Left colon (tissue), 2 donors: ENCODE measurements at places on chromosomes 11 and 22.
A peak's percentile ranks its signal among the peaks of the same experiment; 100 is the strongest.

GRCh38 chr11:105371311-105371710 lies 231.7 kb upstream of the CARD18 start:
- no peak for DNase-seq

DNA sequence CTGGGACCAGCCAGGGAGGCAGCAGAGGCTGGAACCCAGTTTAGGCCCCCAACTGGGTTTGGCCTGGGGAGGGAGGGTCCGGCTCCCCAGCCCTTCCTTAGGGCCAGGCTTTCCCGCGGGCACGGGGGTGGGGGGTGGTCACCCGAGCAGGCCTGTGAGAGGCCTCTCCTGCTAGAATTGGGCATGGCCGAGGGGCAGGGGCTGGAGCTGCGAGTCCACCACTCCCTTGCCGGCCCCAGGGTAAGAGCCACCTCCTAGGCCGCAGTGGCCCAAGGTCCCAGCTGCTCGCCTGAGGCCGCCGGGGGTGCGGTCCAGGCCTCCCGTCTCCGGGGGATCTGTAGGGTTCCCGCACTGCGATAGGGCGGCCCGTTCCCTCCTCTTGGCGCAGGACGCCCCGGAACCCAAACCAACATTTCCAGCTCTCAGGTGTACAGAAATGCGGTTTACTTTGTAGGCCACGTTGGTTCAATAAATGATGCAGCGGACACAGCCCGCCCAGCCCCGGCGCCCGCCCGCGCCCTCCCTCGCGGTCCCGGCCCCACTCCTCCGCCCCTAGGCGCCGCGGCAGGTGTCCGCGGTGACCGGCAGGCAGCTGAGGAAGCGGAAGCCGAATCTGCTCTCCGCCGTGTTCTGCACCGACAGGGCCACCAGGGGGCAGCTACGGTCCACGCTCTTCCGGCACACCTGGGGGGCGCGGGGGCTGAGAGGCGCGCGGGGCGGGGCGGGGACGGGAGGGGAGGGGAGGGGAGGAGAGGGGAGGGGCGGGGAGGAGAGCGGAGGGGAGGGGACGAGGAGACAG lies 5.9 kb downstream of the LMNTD2 start:
- peak; percentile 85 for DNase-seq

GRCh38 chr11:121372028-121372427 lies 79.5 kb downstream of the SC5D start:
- DNase-seq: no peak

GRCh38 chr22:46376908-46377524 lies 41.5 kb downstream of the TRMU start:
- DNase-seq: no peak

DNA sequence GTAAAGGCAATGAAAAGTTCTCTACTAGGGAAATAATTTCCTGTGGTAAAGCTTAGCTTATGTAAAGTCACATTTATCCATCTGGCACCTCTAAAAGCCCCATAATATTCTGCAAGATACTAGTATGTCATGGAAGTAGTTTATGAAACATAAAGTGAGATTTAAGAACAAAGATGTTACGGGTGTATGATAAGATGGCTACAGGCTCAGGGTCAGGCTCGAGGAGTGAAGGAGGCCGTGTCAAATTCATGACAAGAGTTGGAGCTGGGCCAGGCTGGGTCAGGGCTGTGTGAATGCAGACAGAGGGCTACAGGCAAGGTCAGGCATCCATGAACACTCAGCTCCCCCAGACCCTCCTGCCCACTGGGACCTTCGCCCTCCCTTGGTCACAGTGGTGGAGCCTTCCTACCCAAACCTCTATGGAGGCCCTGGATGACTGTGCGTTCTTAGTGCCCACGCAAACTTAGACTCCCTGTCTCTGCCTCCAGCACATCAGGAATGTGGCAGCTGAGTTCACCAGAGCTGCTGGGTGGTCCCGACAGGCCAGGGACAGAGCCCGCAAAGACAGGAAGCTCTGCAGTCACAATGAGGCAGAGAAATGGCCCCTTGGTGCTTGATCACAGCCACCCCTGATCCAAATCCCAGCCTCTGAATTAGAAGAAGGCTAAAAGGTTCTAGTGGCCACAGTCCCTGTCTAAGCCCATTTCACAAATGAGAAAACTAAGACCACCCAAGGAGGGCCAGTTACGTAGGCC lies 14.8 kb downstream of the IGLL5 start:
- DNase-seq: no peak

GRCh38 chr22:21028277-21029251 lies 3.8 kb downstream of the SLC7A4 start:
- no peak for DNase-seq

GRCh38 chr22:42022162-42022847 lies 23.7 kb downstream of the WBP2NL start:
- no peak for DNase-seq

DNA sequence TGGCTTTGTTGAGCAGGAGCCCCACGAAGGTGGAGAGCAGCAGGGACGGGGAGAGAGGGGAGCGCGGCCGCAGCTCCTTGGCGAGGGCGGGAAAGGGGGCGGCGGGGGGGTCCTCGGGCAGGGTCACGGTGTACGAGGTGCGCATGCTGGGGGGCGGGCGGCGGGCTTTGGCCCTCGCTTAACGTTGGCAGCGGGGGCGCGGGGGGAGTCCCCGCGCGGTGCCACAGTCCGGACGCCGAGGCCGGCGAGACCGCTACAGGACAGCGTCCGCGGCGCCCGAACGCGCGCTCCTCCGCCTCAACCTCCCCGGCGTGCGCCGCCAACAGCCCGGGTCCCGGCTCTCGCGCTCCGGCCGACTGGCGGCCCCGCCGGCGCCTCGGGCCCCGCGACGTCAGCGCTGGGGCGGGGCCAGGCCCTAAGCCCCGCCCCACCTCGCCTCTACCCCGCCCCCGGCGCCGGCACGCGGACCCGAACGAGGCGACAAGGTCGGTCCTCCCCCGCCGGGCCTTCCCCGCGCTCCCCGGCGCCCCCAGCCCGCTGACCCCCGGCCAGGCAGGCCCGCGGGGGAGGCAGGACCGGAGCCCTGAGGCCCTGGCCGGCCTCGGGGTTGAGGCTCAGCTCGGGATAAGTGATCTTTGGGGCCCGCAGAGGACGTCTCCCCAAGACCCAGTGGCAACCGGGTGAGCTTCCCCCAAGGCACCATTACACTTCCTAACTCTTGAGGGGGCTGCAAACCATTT lies 17.5 kb downstream of the USP2 start:
- no peak for DNase-seq

- no peak for DNase-seq
Observed at GRCh38 chr22:20028855-20029549, 8.1 kb downstream of the TANGO2 start.

GRCh38 chr11:111324277-111324720 lies 26.0 kb downstream of the POU2AF3 start:
- no peak for DNase-seq

DNA sequence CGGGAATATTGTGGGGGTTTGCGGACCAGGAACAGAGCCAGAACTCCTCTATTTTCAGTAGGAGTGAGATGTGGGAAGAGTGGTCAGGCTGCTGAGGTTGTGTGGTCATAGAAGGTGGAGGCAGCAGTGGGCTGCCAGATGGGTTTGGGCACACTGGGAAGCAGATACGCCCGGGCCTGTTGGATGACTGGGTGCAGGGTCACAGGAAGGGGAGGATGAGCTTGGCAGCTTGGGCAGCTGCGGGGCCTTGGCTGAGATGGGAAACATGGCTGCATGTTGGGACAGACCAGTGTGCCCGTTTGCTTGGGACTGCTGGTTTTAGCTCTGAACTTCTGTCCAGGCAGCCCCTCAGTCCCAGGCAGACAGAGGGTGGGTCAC lies 11.4 kb downstream of the SHANK3 start:
- DNase-seq: no peak

- DNase-seq: no peak
Observed at GRCh38 chr11:76329983-76330382, 50.9 kb downstream of the THAP12 start.

DNA sequence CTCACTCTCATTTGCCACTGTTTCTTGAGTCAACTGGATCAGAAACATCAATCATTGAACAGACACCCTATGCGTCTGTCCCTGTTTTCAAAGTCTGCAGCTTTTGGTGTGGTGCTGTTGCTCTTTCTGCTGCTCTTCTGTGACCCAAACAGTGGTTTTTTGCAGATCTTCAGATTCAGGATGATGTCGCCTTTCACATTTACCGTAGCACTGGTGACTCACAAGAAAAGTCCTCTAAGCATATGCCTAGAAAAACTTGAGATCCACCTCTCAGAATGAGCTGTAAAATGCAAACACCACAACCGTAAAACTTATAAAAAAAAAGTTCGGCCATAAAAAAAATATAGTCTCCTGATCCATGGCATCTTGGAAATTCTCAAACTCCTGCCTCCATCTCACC lies 400.4 kb downstream of the NTM start:
- DNase-seq: no peak

- DNase-seq: peak; percentile 35
Observed at GRCh38 chr22:41576877-41577276, 12.8 kb downstream of the PMM1 start.

GRCh38 chr11:116703421-116703820 lies 69.4 kb downstream of the BUD13 start:
- DNase-seq: peak; percentile 22

DNA sequence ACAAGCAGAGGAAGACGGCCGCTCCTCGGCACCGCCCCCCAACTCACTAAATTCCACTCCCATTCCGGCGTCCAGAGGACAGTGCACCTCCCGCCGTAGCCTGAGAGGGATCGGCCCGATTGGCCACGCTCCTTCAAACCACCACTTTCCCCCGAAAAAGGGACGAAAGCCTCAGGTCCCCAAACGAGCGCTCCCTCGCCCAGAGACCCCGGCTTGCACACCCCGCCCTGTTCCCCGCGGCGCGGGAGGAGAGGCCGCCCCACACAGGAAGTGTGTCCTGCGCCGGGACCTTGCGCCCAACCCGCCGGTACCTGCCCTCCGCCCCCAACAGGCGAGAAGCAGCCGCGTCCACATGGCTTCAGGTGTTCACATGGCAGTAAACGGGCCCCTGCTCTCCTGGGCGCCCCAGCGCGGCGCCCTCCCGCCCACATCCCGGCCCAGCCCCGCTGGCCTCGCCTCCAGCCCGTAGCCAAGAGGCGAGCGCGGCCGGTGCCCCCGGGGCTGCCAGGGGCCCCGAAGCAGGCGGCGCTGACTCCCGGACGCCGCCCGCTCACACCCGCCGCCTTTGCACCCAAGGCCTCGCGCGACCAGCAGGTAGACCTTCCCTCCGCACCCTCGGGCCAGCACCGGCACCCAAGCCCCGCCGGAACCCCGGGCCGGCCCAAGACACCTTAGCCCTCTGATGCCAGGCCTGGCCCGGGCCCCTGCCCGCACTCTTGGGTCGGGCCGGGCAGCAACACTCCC lies 849 bp downstream of the TCF20 start:
- DNase-seq: peak; percentile 84

- DNase-seq: peak; percentile 38
Observed at GRCh38 chr11:13010749-13011465, 1.8 kb downstream of the RASSF10 start.

DNA sequence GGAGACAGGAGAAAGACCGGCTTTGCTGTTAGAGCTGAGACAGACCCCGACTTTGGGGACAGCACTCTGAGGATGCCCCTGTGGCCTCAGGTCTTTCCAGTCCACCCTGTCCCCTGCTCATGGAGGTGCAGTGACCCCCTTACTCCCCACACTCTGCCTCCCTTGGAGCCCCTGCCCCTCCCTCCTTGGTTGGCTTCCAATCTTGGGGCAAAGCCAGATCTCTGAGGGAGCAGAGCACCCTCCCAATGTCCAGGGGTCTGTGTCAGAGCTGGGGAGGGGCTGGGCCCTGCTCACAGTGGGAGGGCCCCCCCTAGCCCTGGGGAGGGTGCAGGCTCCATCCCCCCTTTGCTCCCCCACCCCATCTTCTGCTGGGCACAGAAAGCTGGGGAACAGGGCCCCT lies 50.0 kb downstream of the IGLL1 start:
- DNase-seq: no peak

- no peak for DNase-seq
Observed at GRCh38 chr11:8792710-8793109, 110.1 kb downstream of the RPL27A start.

DNA sequence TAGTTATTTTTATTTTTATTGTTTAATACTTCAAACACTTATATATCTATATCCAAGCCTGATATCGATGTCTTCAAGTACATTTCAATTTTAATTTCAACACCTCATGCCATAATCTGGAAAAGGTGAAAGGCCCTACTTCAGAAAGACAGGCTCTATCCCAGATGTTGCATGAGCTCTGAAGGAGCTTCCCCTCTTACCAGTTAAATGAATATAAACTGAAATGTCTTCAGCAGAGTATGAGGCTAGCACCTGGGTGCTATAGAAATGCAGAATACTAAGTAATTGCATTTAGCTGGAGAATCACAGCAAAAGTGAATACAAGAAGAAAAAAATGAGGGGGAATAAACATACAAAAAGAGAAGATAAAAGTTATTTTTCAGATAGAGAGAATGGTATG lies 11.5 kb upstream of the GRIA4 start:
- DNase-seq: no peak

DNA sequence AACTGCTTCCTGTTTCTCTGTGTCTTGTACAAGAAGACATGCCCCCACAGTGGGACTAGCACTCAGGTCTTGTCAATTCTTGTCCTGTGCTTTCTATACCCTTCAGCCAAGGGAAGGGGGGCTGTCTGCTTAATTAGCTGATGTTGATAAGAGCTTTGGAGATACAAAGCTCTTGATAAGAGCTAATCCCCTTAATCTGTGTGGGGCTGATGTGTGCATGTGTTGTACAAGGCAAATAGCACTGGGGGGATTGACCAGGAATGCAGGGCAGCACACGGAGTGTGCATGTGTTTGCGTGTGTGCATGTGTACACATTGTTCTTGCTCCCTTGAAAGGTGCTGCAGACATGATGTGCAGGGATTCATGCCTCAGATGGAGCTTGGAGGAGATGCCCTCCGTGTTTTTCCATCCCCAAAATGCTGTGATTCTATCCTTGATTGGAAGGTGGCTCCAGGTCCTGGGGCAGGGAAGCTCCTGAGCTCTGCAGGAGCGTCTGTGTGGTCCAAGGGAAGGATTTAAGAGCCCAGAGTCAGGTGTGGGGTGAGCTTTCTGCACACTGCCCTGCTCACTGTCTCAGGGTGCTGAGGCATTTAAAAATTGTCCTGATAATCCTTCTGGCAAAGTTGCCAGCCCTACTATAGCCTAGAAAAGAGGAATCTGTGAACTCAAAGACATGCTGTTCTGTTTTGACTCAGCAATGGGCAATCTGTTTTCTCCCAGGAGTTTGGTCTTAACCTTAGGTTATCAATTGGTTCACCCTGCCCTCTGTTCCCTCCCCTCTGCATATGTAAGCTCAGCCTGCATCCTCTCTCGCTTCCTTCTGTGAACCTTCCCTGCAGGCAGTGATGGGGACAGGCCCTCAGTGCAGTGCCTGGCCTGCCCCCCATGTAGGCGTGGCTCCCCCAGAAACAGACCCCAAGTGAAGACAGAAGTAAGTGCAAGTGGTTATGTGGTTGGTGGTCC lies 102.0 kb downstream of the GRIK4 start:
- DNase-seq: no peak

DNA sequence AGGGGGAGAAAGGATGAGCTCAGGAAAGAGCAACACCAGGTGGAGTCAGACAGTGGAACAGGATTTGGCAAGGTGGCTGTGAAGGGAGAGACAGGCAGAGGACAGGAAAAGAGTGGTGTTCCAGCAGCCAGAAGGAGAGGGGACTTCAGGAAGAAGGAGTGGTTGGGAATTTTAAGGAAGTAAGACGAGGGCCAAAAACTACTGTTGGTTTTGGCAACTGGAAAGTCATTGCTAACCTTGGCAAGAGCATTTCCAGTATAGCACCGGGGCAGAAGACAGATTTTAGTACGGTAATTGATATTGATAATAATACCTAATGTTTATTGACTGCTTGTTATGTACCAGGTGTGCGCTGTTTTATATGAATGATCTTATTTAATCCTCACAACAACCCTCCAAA lies 15.4 kb upstream of the DDX6 start:
- no peak for DNase-seq
